ENCODE measurements at places on chromosomes 7 and 10. TPM values are rescaled to one million over a fixed set of nuclear protein-coding genes. Genes with fewer than 3 reads are reported as not detected.

DNA sequence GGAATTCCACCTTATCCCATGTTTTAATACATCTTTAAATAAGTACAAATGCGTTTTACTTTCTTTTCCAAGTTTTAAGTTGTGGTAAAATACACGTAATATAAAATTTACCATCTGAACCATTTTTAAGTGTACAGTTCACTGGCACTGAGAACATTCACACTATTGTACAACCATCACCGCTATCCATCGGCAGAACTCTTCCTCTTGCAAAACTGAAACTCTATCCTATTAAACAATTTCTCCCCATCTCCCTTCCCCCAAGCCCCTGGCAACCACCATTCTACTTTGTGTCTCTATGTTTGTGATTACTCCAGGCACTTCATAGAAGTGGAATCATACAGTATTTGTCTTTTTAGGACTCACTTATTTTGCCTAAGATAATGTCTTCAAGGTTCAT lies 33.8 kb downstream of the HIP1 start:
- DNase-seq = no peak

MOGAT3 gene
- total RNA-seq = not detected

DNA sequence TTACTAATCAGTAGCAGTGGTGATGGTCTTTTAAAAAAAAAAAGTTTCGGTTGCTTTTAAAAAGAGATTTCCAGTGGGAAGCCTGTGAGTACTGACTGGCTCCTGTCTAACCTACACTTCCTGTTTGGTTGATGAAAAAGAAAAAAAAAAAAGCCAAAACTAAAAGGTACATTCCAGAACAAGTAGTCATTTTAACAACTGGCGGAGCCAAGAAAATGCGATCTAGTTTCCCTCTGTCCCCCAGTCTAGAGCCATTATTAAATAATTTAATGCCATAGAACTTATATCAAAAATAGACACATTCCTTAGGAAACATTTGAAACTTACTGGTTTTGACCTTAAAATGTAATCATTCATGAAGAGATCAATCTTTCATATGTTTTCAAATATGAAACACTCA lies 254.2 kb upstream of the C7orf33 start:
- DNase-seq = no peak

GRCh38 chr10:28878236-28878970 lies 201.1 kb downstream of the BAMBI start:
- no peak for DNase-seq

PTN gene
- total RNA-seq = not detected

- DNase-seq = no peak
Measured at GRCh38 chr7:113015034-113015645, 71.5 kb downstream of the GPR85 start.

GRCh38 chr10:34181553-34182300 lies 633.4 kb downstream of the PARD3 start:
- no peak for DNase-seq

DNA sequence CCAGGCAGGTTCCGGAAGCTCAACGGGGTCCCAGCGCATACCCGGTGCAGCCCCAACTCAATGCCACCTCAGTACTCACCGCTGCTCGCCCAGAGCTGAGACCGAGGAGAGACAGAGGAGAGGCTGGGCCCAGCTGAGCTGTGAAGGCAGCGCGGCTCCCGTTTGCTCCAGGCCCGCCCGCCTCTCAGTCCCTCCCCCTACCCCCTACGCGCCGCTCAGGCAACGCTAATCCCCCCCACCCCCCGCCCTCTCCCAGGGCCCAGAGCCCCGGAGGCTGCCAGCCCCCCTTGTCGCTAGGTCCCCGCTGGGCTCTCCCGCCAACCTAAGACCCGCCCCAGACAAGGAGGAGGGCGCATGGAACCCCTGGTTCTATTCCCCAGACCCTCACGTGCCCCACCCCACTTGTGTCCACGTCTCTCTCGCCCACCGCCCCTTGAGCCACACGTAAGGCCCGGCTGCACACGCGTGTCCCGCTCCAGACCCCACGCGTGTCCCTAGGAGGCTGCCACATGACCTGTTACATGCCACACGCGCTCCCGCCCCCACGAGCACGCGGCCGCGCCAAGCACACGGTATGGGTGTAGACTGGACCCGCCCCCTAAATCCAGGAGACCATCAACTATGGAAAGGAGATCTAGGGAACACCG lies at the start of gene PSD:
Gene PSD (minus strand): TSS at position 164 of the 647 bp plus-strand sequence. CDS start 1,747 bp downstream, outside the sequence.
- DNase-seq = peak; percentile 18

UPK3BL1 gene
- total RNA-seq = 4.0 TPM

ANKRD61 gene
- total RNA-seq = 0.32 TPM

Data from activated CD4-positive, alpha-beta T cell treated with anti-CD3 and anti-CD28 coated beads for 36 hours (primary cell).